Heart left ventricle (tissue), 16 donors: ENCODE measurements at places on chromosomes 3 and 15. TPM values are rescaled to one million over a fixed set of nuclear protein-coding genes. Genes with fewer than 3 reads are reported as not detected.

Gene GPR176
- 4.2 TPM for total RNA-seq

DNA sequence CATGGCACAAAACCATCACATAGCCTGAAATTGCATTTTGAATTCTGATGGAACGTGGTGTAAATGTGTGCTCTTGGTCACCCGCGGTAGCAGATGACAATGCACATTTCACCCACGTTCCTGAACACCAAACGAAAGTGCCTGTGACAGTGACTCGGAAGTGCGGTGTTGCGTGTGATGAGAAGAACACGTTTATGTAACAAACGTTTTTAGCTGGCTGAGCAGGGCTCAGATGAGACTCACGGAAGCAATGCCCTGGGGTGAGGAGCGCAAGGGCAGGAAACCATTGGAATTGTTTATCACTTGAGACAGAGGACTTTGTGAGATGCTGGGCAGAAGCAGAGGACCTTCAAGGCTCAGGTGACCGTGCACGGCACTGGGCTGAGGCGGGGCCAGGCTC, 449.2 kb upstream of the CFAP20DC start:
- no peaks in the 10 kb centered on the region for H3K36me3 ChIP-seq
- no peak overlapping the region for H3K4me3 ChIP-seq
- DNase-seq: no peak
- H3K27ac ChIP-seq: no peak overlapping the region
- H3K27me3 ChIP-seq: no peaks in the 10 kb centered on the region
- H3K4me1 ChIP-seq: no peaks in the 10 kb centered on the region

GRCh38 chr15:73700041-73700842, 16.1 kb downstream of the CD276 start:
- no peak overlapping the region for H3K27ac ChIP-seq
- no peaks in the 10 kb centered on the region for H3K36me3 ChIP-seq

DNA sequence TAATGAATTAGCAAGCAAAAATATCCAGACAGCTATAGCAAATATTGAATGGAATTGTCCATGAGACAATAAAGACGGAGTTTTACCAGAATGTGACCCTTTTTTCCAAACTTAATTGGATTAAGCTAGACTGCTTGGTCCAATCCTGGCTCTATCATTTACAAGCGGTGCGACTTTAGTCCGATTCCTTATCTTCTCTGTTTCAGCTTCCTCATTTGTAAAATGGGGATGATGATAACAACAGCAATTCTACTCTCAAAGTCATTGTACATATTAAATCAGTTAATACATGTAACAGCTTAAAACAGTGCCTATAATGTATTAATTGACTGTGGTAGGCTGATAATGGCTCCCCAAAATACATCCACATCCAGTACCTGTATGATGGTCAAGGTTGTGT, 62.1 kb upstream of the CRBN start:
- H3K36me3 ChIP-seq: no peaks in the 10 kb centered on the region
- H3K27ac ChIP-seq: no peak overlapping the region
- DNase-seq: no peak
- no peaks in the 10 kb centered on the region for H3K4me1 ChIP-seq
- no peak overlapping the region for H3K4me3 ChIP-seq
